ENCODE measurements at places on chromosomes 4 and X.

DNA sequence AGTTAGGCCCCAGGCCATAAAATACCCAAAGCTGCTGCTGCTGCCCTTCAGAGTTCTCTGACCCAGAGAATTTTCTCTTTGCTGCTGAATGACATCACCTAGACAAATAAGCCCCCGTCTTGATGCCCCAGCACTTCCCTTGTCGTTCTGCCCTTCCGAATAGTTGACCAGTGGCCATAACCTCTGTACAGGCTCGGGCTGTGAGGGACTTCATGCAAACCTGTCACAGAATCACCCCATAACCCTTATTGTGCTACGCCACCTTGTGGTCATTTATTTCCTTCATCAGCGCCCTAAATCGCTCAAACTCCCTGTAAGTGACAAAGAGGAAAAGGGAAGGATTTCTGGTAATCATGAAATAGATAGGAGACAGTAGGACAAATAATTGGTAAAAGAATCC lies 18.8 kb downstream of the SPACA5 start:
- peak; percentile 65 for DNase-seq

DNA sequence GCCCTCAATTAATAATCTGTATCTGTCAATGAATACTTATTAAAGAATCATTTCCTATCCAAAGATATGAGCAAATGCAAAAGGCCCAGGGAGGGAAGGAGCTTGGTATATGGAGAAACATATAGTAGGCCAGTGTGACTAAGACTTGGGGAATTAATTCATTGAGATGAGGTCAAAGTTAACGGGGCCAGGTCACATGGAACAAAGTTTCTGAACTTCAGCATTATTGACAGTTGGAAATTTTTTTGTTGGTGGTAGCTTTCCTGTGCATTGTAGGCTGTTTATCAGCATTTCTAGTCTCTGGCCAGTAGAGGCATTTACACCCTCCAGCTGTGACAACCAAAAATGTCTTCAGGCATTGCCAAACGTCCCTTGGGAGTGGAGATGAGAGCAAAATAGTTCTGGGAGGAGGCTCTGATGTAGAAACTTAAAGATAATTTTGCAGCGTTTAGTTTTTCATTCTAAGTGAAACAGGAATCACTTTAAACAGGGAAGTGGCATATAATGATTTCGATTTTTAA lies 202.0 kb downstream of the SLC4A4 start:
- DNase-seq, result no peak

GRCh38 chrX:153384390-153384789 lies 16.8 kb downstream of the PNMA6E start:
- no peak for DNase-seq

- no peak for DNase-seq
Observed at GRCh38 chr4:159503236-159504008, 400.5 kb downstream of the RAPGEF2 start.

- DNase-seq, result no peak
Observed at GRCh38 chr4:109472343-109472761, 38.7 kb downstream of the SEC24B start.

Data from SK-N-DZ (cell line).